ENCODE measurements at places on chromosomes 4 and X.
A peak's percentile ranks its signal among the peaks of the same experiment; 100 is the strongest.

- DNase-seq, result no peak
Measured at GRCh38 chr4:4390046-4390445, 3.1 kb downstream of the NSG1 start.

GRCh38 chrX:42219231-42219630, 295.9 kb upstream of the CASK start:
- DNase-seq, result no peak

DNA sequence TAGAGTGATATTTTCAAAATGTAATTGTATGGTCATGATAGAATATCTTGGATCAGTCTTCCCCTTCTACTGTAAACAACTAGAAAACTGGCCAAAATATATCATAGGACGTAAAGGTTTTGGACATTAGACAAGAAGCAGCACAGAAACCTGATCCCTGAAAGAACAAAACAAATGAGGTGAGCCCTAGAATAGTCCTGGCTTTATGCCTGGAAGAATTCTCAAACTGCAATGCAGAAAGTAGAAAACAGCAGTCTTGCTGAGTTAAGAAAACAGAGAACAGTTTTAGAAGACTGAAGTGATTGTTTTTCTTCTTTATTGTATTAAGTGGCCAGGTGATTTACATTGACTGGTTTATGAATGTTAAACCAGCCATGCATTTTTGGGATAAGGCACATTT, 19.5 kb downstream of the NSUN7 start:
- DNase-seq, result no peak

DNA sequence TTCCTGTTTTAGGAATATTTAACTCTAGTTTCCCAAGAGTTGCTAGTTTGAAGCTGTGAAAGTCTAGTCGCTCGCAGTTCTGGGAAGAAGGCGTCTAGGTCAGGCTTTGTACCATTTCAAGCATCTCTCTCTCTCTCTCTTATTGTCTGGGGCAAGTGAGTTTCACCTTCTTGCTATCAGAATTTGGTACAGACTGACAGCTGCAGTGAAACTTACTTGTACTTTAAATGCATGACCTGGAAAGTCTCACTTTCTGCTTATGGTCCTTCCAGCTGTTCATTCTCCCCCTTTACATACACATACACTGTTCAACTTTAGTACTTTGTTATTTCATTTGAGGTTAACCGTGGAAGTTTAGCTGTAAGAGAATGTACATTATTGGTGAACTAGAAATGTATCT, 4.4 kb downstream of the FRMPD4 start:
- DNase-seq, result no peak

DNA sequence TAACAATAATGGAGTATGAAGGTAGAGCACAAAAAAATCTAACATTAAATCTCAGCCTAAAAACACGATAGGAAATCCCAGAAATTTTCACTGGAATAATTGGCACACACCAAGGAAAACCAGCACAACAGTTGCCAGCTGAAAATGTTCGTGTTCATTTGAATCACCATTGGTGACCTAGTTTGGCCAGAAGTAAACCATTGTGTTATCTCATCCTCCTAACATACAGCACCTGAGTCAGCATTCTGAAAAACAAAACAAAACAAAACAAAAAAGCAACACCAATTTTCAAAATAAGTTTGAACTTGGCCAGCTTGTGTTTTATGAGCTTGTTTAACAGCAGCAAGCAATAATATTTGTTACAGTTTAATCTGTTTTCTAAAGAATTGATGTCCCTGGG, 41.1 kb downstream of the UCHL1 start:
- DNase-seq, result no peak

DNA sequence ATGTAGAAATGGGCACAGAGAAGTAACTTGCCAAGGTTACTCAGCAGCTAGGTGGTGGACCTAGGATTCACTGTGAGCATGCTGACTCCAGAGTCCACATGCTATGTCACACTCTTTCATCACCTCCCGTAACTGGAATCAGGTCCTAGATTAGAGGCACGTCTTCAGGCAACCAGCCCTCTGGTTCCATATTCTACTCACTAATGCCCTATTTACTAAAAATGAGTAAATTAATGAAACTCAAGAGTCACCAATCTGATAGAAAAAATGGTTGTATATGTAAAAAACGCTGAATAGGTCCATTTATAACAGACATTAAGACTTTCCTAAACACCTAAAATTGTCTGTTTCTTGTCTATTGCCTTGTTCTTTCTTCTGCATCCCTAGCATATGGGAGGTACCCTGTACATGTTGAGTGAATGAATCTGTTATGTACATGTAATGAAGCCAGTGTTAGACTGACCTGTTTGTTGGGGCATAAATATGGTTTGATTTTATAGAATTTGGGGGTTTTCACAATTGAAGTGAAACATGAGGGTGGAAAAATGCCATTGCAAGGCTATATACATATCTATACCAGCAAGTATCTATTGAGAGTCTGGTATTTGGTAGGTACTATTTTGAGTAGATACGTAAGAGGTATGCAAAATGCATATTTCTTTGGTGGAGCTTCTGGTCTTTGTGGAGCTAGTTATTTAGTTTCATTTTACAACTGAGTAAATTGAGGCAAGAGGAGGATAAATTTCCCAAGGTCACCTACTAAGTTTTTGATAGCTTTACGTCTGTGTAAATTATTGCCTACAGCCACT, 7.5 kb upstream of the RUFY3 start:
- peak; percentile 61 for DNase-seq

DNA sequence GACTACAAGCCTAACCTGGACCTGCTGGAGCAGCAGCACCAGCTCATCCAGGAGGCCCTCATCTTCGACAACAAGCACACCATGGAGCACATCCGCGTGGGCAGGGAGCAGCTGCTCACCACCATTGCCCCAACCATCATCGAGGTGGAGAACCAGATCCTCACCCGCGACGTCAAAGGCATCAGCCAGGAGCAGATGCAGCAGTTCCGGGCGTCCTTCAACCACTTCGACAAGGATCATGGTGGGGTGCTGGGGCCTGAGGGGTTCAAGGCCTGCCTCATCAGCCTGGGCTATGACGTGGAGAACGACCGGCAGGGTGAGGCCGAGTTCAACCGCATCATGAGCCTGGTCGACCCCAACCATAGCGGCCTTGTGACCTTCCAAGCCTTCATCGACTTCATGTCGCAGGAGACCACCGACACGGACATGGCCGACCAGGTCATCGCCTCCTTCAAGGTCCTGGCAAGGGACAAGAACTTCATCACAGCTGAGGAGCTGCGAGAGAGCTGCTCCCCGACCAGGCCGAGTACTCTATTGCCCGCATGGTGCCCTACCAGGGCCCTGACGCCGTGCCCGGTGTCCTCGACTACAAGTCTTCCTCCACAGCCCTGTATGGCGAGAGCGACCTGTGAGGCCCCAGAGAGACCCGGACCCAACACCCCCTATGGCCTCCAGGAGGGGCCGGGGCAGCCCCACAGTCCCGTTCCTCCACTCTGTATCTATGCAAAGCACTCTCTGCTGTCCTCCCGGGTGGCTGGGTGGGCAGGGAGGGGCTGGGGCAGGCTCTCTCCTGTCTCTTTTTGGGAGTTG, 486.2 kb downstream of the TRAM1L1 start:
- DNase-seq, result no peak

DNA sequence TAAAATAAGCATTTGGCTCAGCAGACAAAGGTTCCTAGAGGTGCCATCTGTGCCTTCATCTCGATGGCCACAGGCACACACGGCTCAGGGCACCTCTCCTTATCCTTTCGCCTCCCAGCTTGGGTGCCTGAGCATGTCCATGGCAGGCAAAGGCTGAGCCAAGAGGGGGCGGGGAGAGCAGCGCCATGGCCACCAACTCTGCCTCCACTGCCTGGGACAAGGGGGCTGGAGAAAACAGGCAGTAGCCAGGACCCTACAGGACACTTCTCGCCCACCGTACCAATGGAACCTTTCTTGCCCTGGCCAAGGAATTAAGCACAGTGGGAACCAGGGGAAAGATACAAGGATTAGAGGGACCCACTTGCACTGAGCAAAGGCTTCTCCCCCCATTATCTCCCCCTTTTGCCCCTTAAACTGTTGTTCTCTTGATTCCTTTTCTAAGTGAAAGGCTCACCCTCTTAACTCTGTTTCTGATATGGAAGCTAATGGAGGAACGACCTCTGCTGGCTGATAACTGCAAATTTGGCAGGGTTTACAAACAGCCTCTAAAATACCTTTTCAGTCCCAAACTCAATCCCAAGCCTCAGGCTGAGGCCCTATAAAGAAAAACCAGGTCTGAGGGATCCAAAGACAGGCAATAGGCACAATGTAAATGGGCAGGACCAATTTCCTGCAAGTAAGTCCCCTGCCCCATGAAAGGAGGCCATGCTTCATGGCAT, 335.2 kb downstream of the ADAM29 start:
- DNase-seq, result no peak

GRCh38 chr4:22473268-22473667, 42.6 kb downstream of the ADGRA3 start:
- no peak for DNase-seq

GRCh38 chrX:46642145-46642544, 68.6 kb downstream of the CHST7 start:
- DNase-seq, result no peak

- peak; percentile 2 for DNase-seq
Measured at GRCh38 chrX:1883772-1884171, 268.9 kb downstream of the ASMT start.

GRCh38 chrX:45233531-45233930, 32.9 kb upstream of the DIPK2B start:
- DNase-seq, result no peak

DNA sequence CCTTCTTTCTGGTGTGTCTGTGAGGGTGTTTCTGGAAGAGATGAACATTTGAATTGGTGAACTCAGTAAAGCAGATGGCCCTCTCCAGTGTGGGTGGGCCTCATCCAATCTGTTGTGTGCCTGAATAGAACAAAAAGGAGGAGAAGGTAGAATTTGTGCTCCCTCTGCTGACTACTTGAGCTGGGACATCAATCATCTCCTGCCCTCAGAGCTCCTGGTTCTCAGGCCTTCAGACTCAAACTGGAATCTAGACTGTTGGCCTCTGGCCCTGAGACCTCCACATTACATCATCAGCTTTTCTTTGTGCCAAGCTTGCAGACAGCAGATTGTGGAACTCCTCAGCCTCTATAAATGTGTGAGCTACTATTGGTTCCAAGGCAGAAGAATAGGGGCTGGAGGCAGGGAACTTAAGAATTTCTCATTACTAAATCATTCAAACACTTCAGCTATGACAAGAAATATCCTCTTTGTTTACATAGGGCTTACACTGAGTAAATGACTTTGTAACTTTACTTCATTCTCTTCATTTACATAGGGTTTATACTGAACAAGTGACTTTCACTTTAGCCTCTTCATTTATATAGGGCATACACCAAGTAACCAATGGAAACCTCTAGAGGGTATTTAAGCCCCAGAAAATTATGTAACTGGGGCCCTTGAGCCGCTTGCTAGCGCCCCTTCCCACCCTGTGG, 86.9 kb upstream of the NWD2 start:
- DNase-seq, result no peak

- DNase-seq, result no peak
Measured at GRCh38 chr4:182931691-182932345, 14.6 kb upstream of the DCTD start.
